ENCODE measurements at places on chromosomes 5 and 9.

- no peak for DNase-seq
Observed at GRCh38 chr5:61817472-61818326, 485.6 kb downstream of the ZSWIM6 start.

DNA sequence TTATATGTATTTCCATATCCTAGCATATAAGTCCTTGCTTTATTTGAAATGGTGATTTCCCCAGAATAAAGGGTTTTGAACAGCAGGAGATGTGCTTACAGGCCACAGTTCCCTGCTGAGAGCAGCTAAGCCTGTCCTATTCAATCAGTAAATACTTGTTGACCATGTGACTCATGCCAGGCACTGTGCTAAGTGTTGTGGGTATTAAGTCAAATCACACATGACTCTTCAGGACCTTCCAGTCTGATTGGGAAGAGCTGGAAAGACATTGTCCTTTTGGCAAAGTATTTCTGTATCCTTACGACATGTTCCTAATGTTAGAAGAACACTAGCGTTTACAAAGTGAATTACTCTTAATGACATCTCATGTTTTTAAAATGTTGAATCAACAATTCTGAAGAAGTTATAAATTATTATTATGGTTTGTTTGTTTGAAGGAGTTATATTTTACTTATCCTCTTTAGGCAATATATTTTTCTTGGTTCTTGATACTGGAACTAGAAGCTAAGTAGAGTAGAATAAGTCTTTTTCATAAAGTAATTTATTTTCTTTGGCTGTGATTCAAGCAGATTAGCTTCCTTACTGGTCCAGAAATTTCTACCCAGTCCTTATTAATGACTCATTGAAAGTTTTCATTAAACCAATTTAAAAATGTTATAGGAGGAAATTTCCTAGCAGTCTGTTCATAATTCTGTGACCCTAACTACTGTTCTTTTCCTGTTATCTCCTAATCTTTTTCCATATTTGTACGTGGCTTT, 82.1 kb downstream of the GAPVD1 start:
- no peak for DNase-seq

GRCh38 chr9:91905991-91906469, 44.0 kb downstream of the ROR2 start:
- peak; percentile 66 for DNase-seq

DNA sequence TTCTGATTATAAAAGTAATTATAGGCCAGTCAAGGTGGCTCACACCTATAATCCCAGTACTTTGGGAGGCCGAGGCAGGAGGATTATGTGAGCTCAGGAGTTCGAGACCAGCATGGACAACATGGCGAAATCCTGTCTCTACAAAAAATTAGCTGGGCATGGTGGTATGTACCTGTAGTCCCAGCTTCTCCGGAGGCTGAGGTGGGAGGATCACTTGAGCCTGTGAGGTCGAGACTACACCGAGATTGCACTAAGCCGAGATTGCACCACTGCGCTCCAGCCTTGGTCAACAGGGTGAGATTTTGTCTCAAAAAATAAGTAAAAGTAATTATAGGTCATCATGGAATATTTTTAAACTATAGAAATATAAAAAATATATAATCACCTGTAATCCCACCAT, 18.1 kb downstream of the IRF1 start:
- no peak for DNase-seq

DNA sequence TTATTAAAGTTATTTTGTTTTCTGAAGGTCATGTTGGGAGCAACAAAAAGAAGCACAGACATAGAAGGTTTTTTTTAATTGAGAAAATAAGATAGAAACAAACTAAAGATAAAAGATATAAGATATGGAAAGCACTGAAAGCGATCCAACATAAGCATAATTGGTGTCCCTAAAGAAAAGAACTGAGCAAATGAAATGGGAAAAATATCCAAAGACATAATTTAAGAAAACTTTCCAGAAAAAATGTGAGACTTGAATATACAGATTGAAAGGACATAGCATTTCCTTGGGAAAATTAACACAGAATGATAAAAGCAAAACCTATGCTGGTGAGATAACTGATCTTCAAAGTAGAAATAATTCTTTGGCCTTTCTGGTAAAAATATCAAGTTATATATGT, 289.3 kb downstream of the KIAA0825 start:
- DNase-seq: no peak

DNA sequence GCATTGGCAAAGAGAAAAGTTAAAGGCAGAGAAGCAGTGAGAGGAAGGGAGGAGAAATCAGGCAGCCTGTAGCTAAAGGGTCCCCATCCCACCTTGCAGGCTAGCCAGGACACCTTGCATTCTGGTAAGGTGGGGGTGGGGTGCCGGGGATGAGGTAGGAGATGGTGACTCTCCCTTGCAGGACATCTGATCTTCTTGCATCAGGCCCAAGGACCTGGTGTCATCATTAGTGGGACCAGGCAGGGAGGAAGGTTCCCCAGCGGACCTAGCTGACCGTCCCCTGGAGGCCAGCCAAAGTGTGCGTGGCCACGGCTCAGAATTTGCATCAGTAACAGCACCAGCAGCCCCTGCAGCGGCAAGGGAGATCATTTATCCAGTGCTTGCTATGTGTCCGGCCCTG, 21.7 kb upstream of the CYSTM1 start:
- no peak for DNase-seq
